Activated CD8-positive, alpha-beta memory T cell treated with anti-CD3 and anti-CD28 coated beads, Interleukin-2, amount 10 ng/mL, durations not matched to agents 7 days and 5 days (primary cell): ENCODE measurements at places on chromosomes 12 and 14.

DNA sequence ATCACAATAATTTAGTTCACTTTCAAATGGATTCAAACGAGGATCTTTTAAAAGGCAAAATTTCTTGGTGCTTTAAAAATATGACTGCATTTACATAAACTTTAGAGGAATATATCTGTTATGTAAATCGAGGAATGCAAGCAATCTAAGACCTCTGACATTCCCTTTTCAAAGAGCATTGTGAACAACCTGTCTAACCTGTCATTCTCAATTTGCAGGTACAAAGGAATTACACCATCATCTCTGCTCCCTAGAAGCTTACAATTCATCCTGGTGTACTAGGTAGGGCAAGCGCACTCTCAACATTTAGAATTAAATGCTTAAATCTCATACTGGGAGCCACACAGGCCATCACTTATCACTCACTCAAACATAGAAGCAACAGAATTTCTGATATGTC lies 35.6 kb downstream of the BMP4 start:
- no peak overlapping the region for H3K27ac ChIP-seq
- H3K27me3 ChIP-seq, result no peaks in the 10 kb centered on the region
- no peaks in the 10 kb centered on the region for H3K36me3 ChIP-seq
- H3K4me1 ChIP-seq, result no peaks in the 10 kb centered on the region
- no peak overlapping the region for H3K4me3 ChIP-seq

DNA sequence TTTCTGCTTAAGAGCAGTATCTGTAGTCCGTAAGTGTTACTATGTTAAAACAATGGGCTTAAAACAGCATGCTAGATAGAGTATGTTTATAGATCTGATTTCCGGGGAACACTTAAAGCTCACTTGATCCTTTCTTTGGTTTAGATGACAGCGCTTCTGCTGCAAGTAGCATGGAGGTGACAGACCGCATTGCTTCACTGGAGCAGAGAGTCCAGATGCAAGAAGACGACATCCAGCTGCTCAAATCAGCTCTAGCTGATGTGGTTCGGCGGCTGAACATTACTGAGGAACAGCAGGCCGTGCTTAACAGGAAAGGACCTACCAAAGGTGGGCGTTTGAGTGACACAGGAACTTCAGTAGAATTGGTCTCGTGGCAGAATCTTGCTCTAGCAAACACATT lies 57.5 kb downstream of the EML1 start:
- no peaks in the 10 kb centered on the region for H3K4me1 ChIP-seq
- peaks cover 27% of the 10 kb centered on the region for H3K27me3 ChIP-seq
- no peak overlapping the region for H3K27ac ChIP-seq

- H3K27me3 ChIP-seq, result peaks cover 9% of the 10 kb centered on the region
- H3K4me3 ChIP-seq, result no peak overlapping the region
- DNase-seq, result peak; percentile 34
- no peaks in the 10 kb centered on the region for H3K4me1 ChIP-seq
- no peak overlapping the region for H3K27ac ChIP-seq
These were observed 33.0 kb downstream of the CYP46A1 start for GRCh38 chr14:99716850-99717681.

DNA sequence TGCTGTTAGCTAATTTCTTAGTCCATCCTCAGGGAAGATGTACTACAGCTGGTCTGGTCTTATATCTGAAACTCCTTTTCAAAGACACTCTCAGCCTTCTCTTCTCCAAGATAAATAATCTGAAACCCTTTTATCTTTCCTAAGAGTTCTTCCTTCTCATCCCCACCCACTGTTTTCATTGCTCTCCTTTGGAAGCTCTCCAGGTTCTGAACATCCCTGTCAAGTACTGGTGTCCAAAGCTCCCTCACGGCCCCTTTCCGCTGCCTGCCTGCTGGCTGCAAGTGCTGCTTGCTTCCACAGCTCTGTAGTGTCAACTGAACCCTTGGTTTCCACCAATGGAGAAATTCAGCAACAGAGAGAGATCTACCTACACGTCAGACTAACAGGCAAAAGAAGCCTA lies 6.6 kb upstream of the SLC6A13 start:
- H3K27ac ChIP-seq, result no peak overlapping the region
- H3K36me3 ChIP-seq, result peaks cover 5% of the 10 kb centered on the region
- H3K4me3 ChIP-seq, result no peak overlapping the region
- DNase-seq, result no peak
- H3K27me3 ChIP-seq, result peaks cover 2% of the 10 kb centered on the region

DNA sequence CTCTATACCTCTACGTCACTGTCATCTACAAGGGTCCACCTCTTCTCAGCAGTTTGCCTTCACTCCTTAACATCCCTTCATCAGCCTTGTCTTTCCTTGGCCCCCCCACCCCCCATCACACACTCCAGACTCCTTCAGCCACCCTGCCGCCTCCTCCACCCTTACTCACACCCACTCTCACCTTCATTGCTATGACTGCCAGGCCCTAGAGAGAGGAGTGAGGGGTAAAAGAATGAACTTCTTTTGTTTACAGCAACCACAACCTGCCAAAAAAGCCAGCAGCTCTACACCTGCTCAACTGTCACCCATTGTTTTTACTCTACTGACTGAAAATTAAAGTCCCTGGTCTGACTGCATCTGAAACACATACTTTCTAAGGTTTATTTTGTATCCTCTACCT lies 112.8 kb downstream of the DUSP6 start:
- H3K27ac ChIP-seq, result no peak overlapping the region
- DNase-seq, result no peak
- peaks cover 59% of the 10 kb centered on the region for H3K4me1 ChIP-seq
- no peaks in the 10 kb centered on the region for H3K27me3 ChIP-seq
- H3K36me3 ChIP-seq, result peaks cover 45% of the 10 kb centered on the region

DNA sequence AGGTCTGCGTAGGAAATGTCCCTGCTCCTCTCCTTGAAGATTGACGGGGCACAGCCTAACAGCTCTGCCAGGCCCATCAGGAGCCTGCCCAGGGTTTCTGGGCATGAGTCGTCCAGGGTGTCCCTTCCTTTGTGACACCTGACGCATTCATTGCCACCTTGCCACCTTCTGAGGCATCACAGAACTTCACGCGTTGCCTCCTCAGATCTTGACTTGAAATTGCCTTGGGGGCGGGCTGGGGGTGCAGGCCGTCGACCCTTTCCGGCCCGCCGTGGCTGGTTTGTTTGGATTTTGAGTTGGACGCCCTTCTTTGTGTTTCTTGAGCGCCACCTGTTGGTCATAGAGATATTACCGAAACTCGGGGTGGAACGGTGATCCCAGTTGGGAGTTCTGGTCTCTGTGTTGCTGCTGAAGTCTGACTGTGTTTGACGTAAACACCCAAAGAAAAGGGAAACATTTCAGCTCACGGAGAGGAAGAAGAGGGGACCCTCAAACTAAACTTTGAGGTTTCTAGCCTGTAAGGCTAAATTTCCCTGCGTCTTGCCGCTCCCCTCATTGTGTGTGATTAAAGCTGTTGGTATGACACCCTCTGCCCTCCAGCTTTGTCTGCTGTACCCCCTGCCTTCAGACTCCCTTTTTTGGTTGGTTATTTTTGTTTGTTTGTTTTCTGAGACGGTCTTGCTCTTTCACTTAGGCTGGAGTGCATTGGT lies 44.6 kb downstream of the MLXIP start:
- H3K27me3 ChIP-seq, result no peaks in the 10 kb centered on the region
- peaks cover 1% of the 10 kb centered on the region for H3K36me3 ChIP-seq
- peak overlapping the region; percentile 48 for H3K27ac ChIP-seq
- peaks cover 19% of the 10 kb centered on the region for H3K4me1 ChIP-seq
- peak; percentile 77 for DNase-seq

GRCh38 chr12:8011331-8011730 lies 21.2 kb upstream of the FOXJ2 start:
- H3K27ac ChIP-seq, result no peak overlapping the region
- no peak overlapping the region for H3K4me3 ChIP-seq
- no peak for DNase-seq
- peaks cover 13% of the 10 kb centered on the region for H3K27me3 ChIP-seq
- H3K4me1 ChIP-seq, result no peaks in the 10 kb centered on the region

DNA sequence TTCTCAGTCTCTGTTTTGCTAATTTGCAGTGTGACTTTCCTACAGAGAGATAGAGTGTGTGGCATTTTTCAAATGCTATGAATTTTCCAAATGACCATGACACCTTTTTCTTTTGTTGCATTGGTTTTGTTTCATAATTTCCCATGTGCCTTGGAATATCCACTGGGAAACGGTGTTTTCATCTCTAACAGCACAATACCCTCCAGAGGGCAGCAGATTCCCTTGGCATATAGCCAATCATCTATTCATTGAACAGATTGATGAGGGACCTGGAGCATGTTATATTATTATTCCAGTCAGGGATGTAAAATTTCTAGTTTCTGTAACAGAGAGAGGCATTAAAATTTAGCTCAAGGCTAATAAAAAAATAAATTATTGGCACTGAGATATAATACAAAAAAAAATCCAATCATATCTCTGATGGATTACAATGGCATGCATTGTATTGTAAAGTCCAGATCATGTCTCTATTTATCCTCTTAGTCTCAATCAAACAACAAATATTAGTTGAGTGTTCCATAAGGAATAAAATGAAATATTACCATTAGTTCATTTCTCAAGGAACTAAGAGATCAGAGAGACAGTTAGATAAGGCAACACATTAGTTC lies 29.6 kb upstream of the NTN4 start:
- H3K4me3 ChIP-seq, result no peak overlapping the region
- no peaks in the 10 kb centered on the region for H3K36me3 ChIP-seq
- no peak for DNase-seq
- H3K4me1 ChIP-seq, result no peaks in the 10 kb centered on the region
- H3K27ac ChIP-seq, result no peak overlapping the region

GRCh38 chr12:21526053-21526452 lies at the start of gene SPX:
Gene SPX, plus strand, starts transcription at chr12:21526296. Its CDS starts 177 bp downstream, at chr12:21526473.
- no peak within 1 kb of the TSS for H3K27ac ChIP-seq
- no peak for DNase-seq
- H3K4me3 ChIP-seq, result peak within 1 kb of the TSS; percentile 62
- H3K36me3 ChIP-seq, result peaks cover 3% of the 10 kb centered on the region

DNA sequence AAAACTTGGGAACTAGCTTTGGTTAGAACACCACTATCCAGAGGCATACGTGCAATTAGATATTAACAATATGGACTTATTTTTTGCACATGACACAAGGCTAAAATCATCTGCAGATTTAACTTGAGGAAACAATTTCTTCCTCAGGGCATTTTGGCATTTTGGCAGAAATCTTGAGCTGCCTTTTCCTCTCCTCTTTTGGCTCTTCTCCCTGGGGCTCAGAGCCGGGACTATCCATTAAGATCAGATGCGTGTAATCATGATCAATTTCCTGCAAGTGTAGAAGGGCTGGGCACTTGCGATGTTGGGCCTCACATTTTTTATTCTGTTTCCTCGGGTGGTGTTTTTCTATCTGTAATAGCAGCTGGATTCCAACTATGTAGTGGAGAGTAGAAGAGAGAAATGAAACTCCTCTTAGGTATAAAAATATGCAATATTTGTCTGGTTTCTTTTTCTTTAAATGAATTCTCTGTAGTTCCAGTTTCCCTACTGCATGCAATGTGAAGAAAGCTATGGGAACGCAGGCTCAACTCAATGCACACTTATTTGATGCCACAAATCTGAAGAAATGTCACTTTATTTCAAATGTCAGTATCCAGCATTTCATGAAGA lies 1010.8 kb downstream of the FLRT2 start:
- no peaks in the 10 kb centered on the region for H3K27me3 ChIP-seq
- no peaks in the 10 kb centered on the region for H3K4me1 ChIP-seq
- H3K36me3 ChIP-seq, result no peaks in the 10 kb centered on the region
- no peak for DNase-seq
- H3K27ac ChIP-seq, result no peak overlapping the region

DNA sequence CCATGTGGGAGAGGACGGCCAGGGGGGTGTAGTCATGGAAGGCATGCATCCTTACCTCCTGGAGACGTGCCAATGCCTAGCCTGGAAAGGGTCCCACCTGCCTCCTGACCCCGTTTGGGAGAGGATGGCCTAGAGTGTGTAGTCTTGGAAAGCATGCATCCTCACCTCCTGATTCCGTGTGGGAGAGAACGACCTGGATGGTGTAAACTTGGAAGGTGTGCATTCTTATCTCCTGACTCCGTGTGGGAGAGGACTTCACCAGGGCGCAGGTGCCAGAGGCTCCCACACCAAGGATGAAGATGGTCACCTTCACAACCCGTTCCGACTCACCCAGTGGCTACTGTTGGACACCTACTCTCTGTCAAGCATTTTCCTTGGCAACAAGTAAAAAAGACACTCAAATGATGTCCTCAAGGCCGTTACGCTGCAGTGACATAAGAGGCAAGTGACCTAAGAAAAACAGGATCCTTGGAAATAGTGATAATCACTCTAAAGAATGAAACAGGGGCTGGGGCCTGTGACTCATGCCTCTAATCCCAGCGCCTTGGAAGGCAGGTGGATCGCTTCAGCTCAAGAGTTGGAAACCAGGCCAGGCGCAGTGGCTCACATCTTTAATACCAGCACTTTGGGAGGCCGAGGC lies 37.5 kb upstream of the FZD10 start:
- no peak for DNase-seq
- no peaks in the 10 kb centered on the region for H3K4me1 ChIP-seq
- no peak overlapping the region for H3K4me3 ChIP-seq
- no peaks in the 10 kb centered on the region for H3K27me3 ChIP-seq
- no peaks in the 10 kb centered on the region for H3K36me3 ChIP-seq

DNA sequence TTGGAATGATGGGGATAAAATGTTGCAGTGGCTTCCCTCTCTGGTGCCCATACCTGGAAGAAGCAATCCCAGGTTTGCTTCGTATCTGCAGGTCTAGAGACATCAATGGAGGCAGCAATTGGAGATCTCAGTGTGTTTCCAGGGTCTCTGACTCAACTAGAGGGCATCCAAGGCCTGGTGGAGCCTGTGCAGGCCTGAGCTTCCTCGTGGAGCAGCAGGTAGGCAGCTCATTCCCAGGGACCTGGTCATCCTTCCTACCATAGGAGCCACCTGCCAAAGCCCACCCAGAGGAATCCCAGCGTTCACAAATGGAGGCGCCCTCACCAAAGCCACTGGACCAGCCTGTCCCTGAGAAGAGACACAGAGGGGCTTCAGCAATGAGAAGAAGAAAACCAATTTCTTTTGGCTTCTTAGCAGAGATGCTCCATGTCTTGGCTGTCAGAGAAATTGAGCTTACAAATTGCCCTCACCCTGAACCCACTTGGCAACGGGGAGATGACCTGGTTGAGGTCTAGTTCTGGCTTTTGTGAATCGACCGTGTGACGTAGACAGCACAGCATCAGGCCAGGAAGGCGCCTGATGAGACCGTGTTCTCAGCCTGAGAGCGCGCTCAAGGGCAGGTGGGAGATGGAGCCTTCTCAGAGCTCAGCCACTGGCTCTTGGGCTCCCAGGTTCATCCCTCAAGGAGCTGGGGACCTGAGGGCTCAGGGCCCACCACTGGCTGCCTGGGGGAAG lies 283.6 kb downstream of the DPF3 start:
- peak; percentile 7 for DNase-seq
- no peak overlapping the region for H3K4me3 ChIP-seq
- H3K27me3 ChIP-seq, result peaks cover 21% of the 10 kb centered on the region
- H3K36me3 ChIP-seq, result no peaks in the 10 kb centered on the region
- H3K27ac ChIP-seq, result no peak overlapping the region
- H3K4me1 ChIP-seq, result no peaks in the 10 kb centered on the region

DNA sequence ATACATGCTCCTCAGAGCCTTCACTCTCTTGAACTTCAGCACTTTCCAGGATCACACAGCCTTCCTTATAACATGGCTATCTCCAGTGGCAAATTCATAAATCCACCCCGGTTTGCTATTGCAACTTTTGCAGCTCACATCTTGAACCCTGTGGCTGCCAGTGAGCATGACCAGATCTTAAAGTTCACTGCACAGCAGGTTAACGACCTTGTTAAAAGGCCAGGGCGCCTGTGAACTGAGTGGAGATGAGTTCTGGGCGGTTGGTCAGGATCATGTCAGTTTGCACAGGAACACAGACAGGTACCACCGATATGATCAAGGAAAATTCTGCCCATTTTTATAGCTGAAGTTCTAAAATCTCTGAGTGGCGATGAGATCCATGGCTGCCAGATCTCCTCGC lies 24.7 kb upstream of the LTA4H start:
- no peaks in the 10 kb centered on the region for H3K27me3 ChIP-seq
- H3K36me3 ChIP-seq, result no peaks in the 10 kb centered on the region
- H3K4me1 ChIP-seq, result peaks cover 22% of the 10 kb centered on the region
- H3K27ac ChIP-seq, result no peak overlapping the region
- H3K4me3 ChIP-seq, result no peak overlapping the region
